Stimulated activated CD4-positive, alpha-beta T cell treated with anti-CD3 and anti-CD28 coated beads, Interleukin-4, amount 100 ng/mL, for 1 hour (primary cell): ENCODE measurements at places on chromosomes 7 and 10.

GRCh38 chr10:118809357-118810220 lies 54.8 kb upstream of the CACUL1 start:
- DNase-seq: no peak

DNA sequence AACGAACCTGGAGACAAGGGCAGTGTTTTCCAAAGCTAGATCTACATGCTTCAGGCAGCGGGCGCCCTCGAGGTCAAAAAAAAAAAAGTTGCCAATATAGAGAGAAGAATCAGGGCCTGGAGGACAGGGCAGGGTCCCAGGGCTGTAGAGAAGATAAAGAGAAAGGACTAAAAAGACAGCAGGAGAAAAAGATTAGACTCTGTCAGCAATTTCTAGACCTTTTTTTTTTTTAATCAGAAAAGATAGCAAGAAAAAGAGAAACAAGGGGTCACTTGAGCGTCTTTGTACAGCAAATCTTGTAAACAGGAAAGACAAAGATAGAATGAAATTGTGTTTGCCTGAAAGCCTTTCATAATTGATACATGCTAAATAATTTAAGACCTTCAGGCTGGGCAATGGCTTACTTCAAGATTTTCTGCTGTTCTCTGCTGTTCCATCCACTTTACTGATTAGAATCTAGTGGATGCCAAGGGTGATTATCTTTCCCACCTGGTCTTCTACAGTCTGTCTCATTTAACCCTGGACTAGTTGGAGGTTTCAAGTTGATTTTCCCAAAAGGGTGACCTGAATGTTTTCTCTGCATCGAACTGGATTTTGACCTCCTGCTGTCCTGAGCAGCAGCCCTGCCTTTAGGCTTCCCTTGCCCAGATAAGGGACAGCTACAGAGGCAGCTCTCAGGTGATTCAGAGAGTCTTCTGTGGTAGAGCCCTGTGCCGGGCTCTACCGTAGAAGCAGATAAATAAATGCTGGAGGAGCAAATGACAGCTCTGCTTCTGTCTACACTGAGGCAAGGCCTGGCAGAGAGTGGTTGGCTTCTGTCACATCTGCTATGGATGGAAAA lies 5.1 kb downstream of the LMOD2 start:
- DNase-seq: no peak

DNA sequence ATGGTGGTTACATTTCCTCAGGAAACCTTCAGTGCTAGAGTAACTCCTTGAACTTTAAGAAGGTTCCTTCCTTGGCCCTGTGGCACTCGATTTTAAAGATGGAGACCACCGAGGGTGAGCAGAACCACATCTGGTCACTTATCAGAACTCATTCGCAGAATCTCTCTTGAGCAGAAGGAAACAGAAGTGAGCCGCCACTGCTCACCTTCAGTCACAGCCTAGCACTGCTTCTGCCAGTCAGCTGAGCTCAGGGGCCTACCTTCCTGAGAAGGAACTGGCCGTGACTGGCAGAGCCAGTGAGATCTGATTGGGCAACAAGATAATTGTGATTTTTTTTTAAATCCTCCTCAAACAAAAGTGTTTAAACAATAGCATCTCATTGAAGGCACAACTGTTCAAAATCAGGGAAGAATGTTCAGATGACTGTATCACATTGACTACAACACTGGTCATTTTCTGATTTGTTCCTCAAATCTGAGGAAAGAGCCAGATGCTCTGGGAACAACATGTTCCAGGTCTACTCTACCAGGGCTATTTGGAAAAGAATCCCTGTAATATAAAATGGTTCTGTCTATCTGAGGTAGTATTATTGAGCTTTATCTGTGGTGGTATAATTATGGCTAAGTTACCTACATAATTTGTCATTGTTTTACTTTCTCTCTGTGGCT lies 2.7 kb upstream of the SYPL1 start:
- DNase-seq: peak; percentile 20

GRCh38 chr7:28818996-28819395 lies 139.1 kb downstream of the TRIL start:
- DNase-seq: no peak

DNA sequence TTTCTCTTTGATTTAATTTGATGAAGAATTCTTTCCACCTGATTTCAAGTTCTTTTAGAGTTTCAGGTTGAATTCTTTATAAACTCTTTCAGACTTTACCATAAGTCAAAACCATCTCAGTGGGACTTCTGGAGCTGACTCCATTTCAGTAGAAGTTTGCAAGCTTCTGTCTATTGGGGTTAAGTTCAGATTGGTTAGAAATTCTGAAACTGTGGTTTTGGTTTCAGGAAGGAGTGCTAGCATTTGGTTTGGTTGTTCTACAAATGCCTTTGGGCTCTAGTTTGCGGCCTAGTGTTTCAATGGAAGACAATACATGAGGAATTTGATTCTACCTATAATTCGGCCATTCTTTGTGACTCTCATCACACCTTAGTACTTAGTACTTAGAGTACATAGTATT lies 176.8 kb upstream of the RHOBTB1 start:
- DNase-seq: no peak

DNA sequence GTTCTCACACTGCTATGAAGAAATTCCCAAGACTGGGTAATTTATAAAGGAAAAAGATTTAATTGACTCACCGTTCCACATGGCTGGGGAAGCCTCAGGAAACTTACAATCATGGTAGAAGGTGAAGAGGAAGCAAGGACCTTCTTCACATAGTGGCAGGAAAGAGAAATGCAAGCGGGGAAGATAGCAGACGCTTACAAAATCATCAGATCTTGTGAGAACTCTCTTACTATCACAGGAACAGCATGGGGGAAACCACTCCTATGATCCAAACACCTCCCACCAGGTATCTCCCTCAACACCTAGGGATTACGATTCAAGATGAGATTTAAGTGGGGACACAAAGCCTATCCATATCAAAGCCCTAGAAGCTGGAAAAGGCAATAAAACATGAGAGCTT lies 130.8 kb downstream of the MDFIC start:
- DNase-seq: no peak

GRCh38 chr7:94656925-94657731 lies 1.2 kb upstream of the SGCE start:
- DNase-seq: peak; percentile 9

GRCh38 chr7:82183634-82184033 lies 259.9 kb downstream of the CACNA2D1 start:
- no peak for DNase-seq

DNA sequence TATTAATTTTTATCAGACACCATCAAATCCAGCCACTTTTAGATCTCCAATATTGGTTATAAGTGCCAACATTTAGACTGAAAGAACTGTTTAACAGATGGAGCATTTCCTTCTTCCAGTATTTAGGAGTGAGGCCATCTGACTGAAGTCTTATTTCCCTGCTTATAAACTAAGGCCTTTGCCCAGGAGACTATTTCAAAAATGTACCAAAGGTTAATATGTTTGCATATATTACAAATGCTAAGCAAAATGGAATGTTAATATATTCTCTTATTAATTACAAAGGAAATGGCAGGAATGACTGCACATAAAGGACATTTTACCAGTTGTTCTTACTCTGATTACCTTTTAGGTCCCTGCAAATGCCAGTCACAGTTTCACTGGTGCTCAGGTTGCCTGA lies 238.9 kb upstream of the PLXNA4 start:
- DNase-seq: no peak

DNA sequence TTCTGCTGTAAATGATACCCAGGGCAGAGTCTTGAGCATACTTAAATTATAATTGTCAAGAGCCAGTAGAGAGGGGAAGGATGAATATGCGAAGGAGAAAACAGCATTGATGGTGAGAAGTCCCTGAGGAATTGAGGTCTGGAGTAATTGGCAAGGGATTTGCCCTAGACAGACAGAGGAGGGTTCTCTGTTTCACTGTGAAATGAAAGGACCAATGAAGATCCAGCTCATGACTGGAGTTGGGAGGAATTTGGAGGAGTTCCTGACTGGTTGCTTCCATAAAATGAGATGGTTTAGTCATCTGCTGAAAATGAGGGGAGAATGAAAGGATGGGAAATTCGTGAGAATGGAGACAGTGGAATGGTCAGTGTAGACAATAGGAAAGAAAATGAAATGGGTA lies 6.8 kb downstream of the PRPF18 start:
- no peak for DNase-seq

GRCh38 chr7:142901426-142902259 lies 16.1 kb upstream of the TRPV6 start:
- no peak for DNase-seq

DNA sequence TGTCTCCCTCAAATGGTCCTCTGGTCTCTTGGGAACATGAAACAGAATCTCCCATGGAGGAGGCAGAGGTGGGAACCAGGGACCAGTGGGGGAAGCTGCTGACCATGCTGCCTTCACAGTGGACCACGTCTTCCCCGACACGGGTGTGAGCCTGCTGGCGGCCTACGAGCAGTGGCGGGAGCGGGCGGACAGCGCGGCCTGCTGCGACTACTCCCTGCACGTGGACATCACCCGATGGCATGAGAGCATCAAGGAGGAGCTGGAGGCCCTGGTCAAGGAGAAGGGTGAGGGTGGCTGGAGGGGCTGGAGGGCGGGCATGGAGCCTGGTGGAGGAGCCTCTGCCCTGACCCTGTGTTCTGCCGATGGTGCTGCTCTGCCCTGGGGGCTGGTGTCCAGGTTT lies 8.0 kb downstream of the DPYSL4 start:
- DNase-seq: no peak

DNA sequence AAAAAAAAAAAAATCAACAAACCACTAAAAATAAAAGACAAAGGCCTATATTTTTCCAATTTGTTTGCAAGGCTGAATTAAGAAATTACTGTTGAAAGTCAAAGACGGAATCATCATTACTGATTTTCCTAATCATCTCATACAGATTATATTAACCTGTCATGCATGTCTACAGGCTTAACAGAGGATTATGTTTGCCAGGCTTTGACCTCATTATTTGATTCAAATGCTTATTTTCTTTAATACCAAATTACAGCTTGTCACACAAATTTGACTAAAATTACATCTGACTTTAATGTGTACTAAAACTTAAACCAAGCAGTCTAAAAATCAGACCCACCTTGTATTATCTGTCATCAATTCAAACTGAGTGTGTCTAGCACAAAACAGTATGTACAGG lies 21.2 kb downstream of the KIF5B start:
- no peak for DNase-seq

DNA sequence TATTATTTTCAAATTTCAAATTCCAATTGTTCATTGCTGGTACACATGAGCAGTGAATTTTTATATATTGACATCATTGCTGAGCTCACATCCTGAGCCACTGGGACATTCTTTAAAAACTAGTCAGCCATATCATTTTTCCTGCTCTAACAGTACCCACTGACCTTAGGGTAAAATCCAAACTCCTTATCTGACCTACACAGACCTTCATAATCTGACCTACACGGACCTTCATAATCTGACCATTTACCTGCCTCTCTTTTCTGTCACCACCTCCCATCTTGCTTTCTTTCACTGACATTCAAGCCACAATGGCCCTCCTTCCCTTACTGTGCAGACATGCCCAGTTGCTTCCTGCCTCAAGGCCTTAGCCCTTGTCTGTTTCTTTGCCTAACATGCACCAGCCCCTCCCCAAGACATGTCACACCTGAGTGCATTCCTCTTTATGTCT lies 16.1 kb upstream of the CUZD1 start:
- no peak for DNase-seq

GRCh38 chr7:157401567-157402387 lies 65.0 kb downstream of the DNAJB6 start:
- no peak for DNase-seq

- DNase-seq: no peak
These were observed 13.2 kb downstream of the ANK3 start for GRCh38 chr10:60376221-60377041.

GRCh38 chr7:54394834-54395233 lies 147.3 kb upstream of the VSTM2A start:
- DNase-seq: no peak

- no peak for DNase-seq
These were observed 297.1 kb upstream of the NFE2L3 start for GRCh38 chr7:25854608-25855497.

DNA sequence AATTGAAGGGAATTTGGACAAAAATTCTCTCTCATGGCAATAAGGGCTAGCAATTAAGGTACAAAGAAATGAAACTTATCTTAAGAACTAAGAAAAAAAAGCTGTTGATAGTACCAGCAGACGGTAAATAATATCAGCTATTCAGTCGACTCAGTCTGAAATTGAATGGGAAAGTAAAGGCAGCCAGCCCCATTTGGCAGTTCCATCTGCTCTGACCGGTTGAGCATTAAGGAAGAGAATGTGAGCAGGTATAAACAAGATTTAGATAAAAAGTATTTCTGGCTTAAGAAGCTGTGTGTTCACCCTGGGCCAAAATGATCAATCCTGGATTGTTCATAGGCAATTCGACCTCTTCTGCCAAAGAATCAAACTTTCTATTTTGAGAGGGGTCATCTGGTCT lies 154.6 kb upstream of the NPVF start:
- DNase-seq: no peak

DNA sequence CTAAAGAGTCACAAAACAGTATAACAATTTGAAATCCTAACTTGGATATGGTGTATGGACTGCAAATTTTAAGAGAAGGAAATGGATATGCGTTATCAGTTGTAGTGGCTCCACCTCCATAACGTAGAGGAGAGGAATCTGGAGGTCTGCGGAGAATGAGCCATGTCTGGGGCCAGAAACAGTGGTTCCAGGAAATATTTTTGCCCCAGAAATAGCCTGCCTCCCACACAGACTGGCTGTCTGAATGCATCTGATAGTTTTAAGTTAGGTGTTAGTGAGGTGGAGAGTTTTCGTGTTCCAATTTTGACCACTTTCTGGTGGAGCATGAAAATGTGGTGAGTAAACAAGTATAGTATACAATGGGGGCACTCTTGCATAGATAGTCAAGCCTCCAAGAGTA lies 1.6 kb downstream of the PHTF2 start:
- no peak for DNase-seq

DNA sequence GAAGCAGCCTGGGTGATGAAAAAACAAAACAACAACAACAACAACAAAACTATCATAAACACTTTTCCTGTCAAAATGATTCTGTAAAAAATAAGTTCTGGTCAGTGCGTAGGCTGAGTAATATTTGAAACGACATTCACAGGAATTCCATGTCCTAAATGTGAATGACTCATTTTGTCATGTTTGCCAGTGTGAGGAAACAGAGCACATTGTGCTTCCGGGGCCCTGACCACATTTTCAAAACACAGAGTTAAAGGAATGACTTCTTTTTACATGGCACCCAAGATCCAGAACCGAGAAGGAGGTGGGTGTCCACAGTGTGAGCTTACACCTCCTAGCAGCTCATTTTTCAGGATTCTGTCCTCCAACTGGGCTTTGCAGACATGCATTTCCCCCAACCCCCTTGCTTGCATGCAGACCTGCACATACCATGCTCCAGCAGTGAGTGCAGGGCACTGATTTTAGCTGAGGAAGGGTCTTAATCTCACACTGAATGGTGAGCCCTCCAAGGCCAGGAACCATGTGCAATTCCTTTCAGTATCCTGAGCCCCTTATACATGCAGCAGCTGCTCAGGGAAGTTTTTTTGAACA lies 3.0 kb downstream of the CLRN3 start:
- DNase-seq: no peak

- no peak for DNase-seq
These were observed 21.9 kb downstream of the CHCHD3 start for GRCh38 chr7:133060004-133060403.

- no peak for DNase-seq
These were observed 44.4 kb downstream of the JAKMIP3 start for GRCh38 chr10:132110111-132110521.
